Activated CD4-positive, alpha-beta T cell treated with anti-CD3 and anti-CD28 coated beads, Interleukin-2, amount 10 ng/mL, durations not matched to agents 7 days and 5 days (primary cell): ENCODE measurements at places on chromosomes 7 and 10. TPM values are rescaled to one million over a fixed set of nuclear protein-coding genes. Genes with fewer than 3 reads are reported as not detected.

GRCh38 chr10:51074238-51075028 is at the start of gene PRKG1:
Gene PRKG1 (plus strand): TSS chr10:51074487.
- peaks cover 5% of the 10 kb centered on the region for H3K4me1 ChIP-seq
- H3K27ac ChIP-seq: no peak within 1 kb of the TSS
- H3K27me3 ChIP-seq: peaks cover 50% of the 10 kb centered on the region
- peak within 1 kb of the TSS; percentile 63 for H3K4me3 ChIP-seq

GRCh38 chr7:74302745-74303221 is 13.6 kb downstream of the CLIP2 start:
- DNase-seq: no peak
- H3K4me3 ChIP-seq: no peak overlapping the region
- peaks cover 1% of the 10 kb centered on the region for H3K27me3 ChIP-seq
- H3K4me1 ChIP-seq: peaks cover 18% of the 10 kb centered on the region

GRCh38 chr10:90222372-90222771 is 521.0 kb downstream of the KIF20B start:
- H3K27ac ChIP-seq: no peak overlapping the region
- H3K4me3 ChIP-seq: no peak overlapping the region
- no peaks in the 10 kb centered on the region for H3K36me3 ChIP-seq
- DNase-seq: no peak
- H3K27me3 ChIP-seq: no peaks in the 10 kb centered on the region

RBM20 gene
- total RNA-seq: not detected

DNA sequence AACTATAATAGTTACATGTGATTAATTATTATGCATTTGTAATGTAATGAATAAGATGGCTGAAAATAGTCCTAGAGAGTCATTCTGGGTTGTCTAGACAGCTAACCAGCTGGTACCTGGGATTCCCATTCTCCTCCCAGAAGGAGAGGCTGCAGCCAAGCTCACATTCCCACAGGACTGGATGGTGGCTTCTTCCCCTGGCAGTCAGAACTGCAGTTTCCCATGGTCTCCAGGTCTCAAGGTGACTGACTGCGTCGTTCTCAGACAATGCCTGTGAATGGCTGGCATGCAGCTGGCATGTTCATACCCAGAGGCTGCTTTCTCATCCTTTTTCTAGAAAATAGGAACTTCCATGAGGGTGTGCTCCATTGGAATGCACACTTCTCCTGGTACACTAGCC is 21.3 kb downstream of the TAS2R16 start:
- no peak overlapping the region for H3K27ac ChIP-seq
- DNase-seq: no peak
- no peaks in the 10 kb centered on the region for H3K27me3 ChIP-seq

AEBP1 gene
- 4.1 TPM for total RNA-seq

FZD1 gene
- total RNA-seq: 1.2 TPM

SFTPA1 gene
- not detected for total RNA-seq

PDZD7 gene
- 0.65 TPM for total RNA-seq

OR2A7 gene
- total RNA-seq: 4.8 TPM

GPNMB gene
- total RNA-seq: not detected

IPMK gene
- total RNA-seq: 5.7 TPM
